ENCODE measurements at places on chromosomes 5 and 9.

DNA sequence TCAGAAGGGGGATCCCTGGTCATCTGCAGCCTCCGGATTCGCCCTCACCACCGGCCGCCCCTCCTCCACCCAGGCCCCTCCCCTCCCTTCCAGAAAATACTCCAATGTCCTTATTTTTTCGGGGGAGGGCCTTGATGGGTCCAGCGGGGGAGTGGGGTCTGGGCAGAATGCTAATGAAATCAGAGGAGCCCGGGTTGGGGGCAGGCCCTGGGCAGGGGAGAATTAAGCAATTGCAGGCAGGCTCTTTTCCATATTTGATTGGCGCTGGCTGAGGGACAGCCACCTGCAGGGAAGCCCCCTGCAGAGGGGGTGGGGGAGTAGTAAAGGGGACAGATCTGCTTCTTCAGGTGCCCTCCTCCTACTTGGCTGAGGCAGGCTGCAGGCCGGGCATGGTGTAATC is 21.3 kb downstream of the PRRX2 start:
- DNase-seq, result no peak

GRCh38 chr9:76620581-76620980 is 143.7 kb upstream of the PCA3 start:
- DNase-seq, result no peak

- no peak for DNase-seq
Observed at GRCh38 chr5:19694949-19695611, 292.9 kb downstream of the CDH18 start.

- no peak for DNase-seq
Observed at GRCh38 chr9:22446950-22447617, 460 bp downstream of the DMRTA1 start.

- DNase-seq, result peak; percentile 43
Observed at GRCh38 chr5:126497506-126497905, 74.3 kb downstream of the GRAMD2B start.

DNA sequence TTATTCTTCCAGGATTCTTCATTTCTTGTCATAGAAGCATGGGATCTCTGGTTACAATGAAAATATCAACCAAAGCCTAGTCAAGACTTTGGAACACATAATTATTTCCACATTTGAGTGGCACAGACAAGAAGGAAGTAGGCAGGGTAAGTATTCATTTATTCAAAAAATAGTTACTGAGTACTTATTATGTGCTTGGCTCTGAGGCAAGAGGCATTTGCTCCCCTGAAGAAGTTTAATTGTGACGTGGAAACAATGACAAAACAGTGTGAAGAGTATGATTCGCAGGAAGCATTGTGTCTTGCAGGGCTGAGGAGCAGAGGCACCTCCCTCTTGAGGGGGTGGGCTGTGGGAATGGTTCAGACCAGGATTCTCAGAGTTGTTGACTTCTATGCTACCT is 45.0 kb upstream of the TNFSF15 start:
- no peak for DNase-seq

- DNase-seq, result peak; percentile 76
Observed at GRCh38 chr5:180602481-180603075, 11.3 kb upstream of the SCGB3A1 start.

DNA sequence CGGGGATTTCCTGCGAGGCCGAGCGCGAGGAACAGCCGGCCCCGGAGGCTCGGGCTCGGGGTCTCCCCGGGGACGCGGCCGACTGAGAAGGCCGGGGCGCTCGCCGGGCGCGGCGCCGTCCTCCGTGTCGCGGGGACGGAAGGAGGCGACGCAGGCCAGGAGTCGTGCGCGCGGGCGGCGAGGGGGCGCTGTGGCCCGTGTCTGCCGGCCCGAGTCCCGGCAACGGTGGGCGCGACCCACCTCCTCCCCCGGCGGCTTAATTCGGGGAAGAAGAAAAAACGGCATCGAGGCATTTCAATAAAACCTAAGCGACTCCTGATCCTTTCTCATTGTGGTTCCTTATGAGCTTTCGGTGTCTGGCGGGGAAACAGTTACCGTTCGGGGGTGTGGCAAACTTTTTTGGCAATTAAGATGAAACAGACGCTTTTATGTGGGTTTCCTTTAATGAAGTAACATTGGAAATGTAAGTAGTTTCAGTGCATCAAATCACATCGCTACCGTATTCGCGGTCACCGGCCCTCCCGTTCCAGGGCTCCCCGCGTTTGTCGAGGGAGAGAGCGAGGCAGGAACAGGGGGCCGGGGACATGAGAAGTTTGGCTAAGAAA is 3.7 kb upstream of the IRX2 start:
- DNase-seq, result no peak

Measured in lower leg skin (tissue), 4 donors.